ENCODE measurements at places on chromosomes 5 and 9.

DNA sequence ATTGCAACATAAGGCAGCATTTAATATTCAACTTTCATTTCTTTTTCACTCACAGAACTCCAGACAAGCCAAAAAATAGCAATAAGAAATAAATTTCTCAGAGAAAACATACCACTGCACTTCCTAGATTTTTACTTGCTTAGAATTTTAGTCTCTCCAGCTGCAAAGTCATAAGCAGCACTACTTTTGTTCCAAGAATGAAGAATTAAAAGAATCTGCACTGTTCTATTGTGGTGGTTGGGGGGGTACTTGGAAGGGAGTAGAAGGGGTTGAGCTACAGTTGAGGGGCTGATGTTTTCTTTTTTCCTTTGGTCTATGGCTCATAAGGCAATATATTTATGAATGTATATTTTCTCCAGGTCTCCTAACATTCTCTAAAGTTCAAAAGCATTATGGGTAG lies 144.5 kb downstream of the KIAA0825 start:
- DNase-seq, result no peak

DNA sequence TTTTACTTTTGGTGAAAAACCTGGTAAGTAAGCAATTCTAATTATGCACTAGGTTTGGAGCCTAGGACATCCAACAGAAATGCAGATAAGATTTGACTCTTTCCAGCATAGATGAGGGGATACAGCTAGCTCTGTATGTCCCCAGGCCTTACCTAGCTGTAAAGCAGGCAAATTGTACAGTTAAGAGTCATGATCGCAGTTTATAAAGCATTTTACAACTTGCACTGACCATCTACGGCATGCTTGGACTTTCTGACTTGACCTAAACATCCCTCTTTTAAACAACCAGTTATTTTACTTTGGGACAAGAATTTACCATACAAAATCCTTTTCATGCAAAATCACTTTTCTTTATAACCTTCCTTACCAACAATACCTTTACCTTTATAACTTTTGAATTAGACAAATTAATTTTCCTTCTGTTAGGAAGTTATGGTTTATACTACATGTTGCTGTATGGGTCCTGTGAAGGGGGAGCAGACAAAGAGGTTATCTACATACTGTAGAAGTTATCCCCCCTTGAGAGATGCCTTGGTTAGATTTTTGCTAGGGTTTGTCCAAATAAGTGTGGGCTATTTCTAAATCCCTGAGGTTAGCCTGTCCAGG lies 36.8 kb downstream of the FGD3 start:
- DNase-seq, result no peak

- DNase-seq, result no peak
These were observed 694.1 kb upstream of the CDH6 start for GRCh38 chr5:30499402-30499801.

DNA sequence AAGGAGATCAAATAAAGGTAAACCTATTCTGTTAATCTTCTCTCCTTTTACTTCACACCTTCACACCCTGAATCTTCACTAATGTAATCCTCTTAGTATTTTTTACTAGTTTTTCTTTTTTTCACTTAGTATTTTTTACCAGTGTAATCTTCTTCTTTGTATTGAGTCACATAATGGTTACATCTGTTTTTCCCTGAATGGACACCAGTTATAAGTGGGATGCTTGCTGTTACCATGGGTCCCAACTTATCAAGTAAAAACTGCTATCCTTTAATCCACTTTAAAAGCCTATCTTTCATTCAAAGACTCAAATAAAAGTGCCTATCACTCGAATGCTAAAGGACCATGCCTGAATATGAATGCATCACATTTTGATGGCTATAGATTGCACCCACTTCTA lies 15.1 kb downstream of the ZFAND5 start:
- no peak for DNase-seq

- DNase-seq, result no peak
These were observed 411.5 kb downstream of the RASEF start for GRCh38 chr9:82651474-82651873.

DNA sequence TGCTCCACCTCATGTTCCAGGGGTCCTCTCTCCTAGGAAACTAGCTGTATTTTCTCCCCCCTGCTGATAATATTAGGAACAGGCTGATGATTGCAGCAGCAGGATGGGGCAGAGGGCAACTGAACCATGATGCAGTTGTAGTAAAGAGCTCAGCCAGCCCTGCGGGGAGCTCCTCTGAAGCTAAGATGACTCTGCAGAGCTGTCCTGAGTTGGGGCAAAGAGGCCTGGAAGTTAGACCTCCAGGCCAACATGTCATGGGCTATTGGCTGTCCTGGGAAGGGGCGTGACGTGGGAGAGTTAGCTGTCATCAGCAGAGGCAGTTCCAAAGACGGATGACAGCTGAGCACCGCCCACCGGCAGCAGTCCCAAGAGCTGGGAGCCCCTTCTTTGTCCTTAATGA lies 6.6 kb upstream of the FBP1 start:
- DNase-seq, result no peak

DNA sequence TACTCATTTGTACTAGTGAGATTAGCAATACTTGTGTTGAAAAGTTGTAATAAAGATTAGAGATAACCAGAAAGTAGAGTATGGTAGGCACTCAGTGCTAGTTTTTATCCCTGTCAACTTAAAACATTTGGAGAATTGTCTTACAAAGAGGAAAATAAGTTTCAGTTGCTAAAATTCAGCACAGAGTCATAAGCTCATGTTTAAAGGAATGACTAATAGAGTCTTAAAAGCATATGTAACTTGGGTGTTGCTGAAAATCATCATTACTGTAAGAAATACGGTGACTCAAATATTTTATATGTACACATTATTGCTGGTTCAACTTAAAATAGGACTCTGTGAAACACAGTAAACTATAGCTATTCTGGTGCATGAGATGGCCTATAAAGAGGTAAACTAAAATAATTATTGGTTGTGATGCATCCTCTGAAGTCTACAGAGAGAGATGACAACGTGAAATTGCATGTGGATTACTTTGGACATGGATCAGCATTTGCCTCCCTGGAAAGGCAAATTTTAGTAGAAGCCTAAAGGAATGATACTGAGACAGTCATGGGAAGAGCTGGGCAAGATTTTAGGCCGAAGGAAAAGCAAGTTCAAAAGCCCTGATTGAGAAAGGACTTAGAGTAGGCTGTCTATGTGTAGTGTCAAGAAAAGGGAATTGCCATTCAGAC lies 34.6 kb downstream of the SGCD start:
- DNase-seq, result no peak

DNA sequence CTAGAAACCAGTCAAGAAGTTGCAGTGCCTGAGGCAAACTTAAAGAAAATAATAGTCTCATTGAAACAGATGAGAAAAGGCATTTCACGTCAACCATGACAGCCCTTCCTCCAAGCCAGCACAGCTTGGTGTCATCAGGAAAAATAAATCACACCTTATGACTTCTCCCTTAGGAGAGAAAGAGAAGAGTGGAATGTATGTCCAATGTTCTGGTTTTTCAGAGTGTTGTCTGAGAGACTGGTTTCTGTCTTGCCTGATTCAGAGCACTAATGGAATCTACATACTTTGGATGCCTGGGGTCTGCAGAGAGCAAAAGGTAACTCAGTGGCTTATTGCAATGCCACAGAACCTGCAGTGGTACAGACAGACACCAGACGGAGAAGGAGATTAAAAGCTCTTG lies 105.5 kb upstream of the PDE4D start:
- no peak for DNase-seq

DNA sequence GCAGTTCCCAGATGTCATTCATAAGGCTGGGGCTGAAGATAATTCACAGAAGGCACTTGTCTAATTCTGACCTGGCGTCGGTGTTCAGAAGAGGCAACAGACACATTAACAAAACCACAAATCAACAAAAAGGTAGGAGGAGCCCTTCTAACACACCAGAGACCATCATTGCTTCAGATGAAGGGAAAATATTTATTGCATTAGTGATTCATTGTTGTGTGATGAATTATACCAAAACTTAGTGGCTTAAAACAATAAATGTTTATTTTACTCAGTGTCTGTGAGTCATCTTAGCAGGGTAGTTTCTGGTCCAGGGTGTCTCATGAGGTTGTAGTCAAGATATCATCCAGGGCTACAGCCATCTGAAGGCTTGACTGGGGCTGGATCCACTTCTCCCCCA lies 91.3 kb upstream of the KIF2A start:
- no peak for DNase-seq

GRCh38 chr5:43985411-43985810 lies 382.4 kb downstream of the NNT start:
- DNase-seq, result no peak

GRCh38 chr5:171680485-171680884 lies 105.1 kb upstream of the SMIM23 start:
- no peak for DNase-seq

- no peak for DNase-seq
These were observed 49.7 kb downstream of the NNT start for GRCh38 chr5:43652537-43653302.

DNA sequence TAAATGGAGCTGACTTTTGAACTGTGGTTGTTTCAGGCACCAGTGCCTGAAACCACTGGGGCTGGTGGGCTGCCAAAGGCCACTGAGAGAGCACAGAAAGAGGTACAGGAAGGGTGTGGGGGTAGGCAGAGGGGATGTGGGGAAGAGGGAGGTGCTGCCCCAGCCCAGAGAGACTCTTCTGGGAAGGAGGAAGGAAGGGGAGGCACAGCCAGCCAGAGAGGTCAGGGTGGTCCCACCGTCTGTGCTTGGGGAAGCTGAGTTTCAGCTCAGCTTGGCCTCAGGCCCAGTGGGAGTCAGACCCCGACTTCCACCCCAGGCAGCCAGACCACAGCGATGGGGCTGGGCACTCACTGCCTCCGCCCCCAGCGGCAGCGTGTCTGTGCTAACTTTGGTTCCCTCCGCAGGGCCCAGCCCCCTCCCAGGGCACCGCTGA lies 8.6 kb upstream of the PHYKPL start:
- no peak for DNase-seq

- DNase-seq, result no peak
These were observed 47.5 kb downstream of the UBE2QL1 start for GRCh38 chr5:6496207-6496584.

- no peak for DNase-seq
These were observed 84.6 kb downstream of the PLPP1 start for GRCh38 chr5:55450050-55450765.

DNA sequence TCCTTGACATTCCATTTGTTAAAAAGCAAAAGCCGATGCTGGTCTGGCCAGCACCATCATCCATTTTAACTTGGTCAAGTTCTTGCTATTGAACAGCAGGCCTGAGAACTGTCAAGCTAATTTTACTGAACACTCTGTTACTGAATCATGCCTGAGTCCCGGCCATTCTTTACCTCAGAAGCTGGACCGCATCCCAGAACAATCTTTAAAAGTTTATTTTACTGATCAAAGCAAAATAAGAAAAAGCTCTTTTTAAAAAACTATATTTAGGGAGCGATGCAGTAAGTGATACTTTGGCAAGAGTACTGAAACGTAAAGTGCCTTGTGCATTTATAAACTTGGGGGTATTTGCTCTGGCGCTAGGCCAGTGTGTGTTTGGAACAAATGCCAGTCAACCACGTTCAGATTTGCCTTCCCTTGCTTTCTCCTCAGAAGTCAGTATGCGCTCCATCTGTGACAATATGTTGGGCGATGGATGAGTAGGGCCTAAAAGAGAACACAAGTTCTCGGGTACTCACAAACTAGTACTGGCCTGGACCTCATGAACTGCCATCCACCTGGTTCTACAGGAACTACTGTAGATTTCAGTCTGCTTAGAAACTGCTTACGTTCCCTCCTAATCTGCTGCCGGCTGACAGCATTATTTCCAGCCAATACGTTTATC lies 161.9 kb downstream of the MAPKAP1 start:
- DNase-seq, result no peak

GRCh38 chr9:109830545-109830944 lies 50.5 kb downstream of the PALM2AKAP2 start:
- no peak for DNase-seq

- no peak for DNase-seq
These were observed 32.7 kb downstream of the AGXT2 start for GRCh38 chr5:35015063-35015462.

GRCh38 chr5:141822144-141822543 lies 56.1 kb downstream of the PCDH1 start:
- DNase-seq, result no peak

GRCh38 chr5:37715361-37715760 lies 124.5 kb downstream of the GDNF start:
- no peak for DNase-seq
